ENCODE measurements at places on chromosomes 13 and 19.

- no peaks in the 10 kb centered on the region for H3K27me3 ChIP-seq
- no peak for DNase-seq
- H3K36me3 ChIP-seq = peaks cover 2% of the 10 kb centered on the region
- H3K27ac ChIP-seq = no peak overlapping the region
These were observed 3.6 kb downstream of the GTPBP3 start for GRCh38 chr19:17340871-17341357.

DNA sequence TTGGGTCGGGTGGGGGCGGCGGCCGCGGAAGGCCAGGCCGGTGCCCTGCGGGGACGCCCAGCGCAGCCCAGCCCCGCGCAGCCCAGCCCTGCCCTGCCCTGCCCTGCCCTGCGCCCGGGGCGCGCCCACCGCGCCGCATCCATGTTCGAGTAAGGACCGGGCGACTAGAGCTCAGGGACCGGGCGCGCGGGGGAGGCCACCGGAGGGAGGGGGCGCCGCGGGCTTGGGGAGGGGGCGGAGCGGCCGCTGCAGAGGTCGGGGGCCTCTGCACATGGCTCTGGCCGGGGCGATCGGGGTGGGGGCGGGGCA is 169 bp downstream of the GRAMD1A start:
- H3K27me3 ChIP-seq = no peaks in the 10 kb centered on the region
- H3K36me3 ChIP-seq = peaks cover 16% of the 10 kb centered on the region
- DNase-seq = no peak
- no peak overlapping the region for H3K4me3 ChIP-seq

DNA sequence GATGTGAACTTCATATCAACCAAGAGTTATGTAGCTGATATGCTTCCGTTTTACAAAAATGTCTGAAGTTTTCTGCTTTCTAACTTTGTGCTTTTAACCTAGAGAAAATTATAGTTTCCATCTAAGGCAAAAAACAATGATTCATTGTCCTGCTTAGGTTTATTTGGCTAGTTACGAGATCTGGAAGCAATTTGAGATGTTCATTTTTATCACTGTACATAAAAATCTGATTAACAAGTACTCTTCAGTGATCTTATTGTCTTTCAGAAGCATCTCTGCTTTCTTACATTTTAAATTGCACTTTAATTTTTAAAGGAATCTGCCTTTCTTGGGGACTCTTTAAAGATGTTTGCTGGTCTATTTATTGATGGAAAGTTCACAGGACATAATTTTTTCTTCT is 188.1 kb downstream of the RFC3 start:
- no peaks in the 10 kb centered on the region for H3K36me3 ChIP-seq
- no peaks in the 10 kb centered on the region for H3K4me1 ChIP-seq
- no peak overlapping the region for H3K4me3 ChIP-seq
- DNase-seq = no peak
- H3K27ac ChIP-seq = no peak overlapping the region

GRCh38 chr13:39616087-39616694 is 13.2 kb upstream of the LHFPL6 start:
- no peaks in the 10 kb centered on the region for H3K36me3 ChIP-seq
- DNase-seq = peak; percentile 17
- peaks cover 13% of the 10 kb centered on the region for H3K27me3 ChIP-seq
- no peak overlapping the region for H3K27ac ChIP-seq
- no peaks in the 10 kb centered on the region for H3K4me1 ChIP-seq

GRCh38 chr19:11675569-11675968 is 63.2 kb downstream of the ZNF823 start:
- peaks cover 2% of the 10 kb centered on the region for H3K27me3 ChIP-seq
- no peak for DNase-seq
- H3K36me3 ChIP-seq = peaks cover 3% of the 10 kb centered on the region
- no peak overlapping the region for H3K27ac ChIP-seq

- no peak overlapping the region for H3K27ac ChIP-seq
- no peak overlapping the region for H3K4me3 ChIP-seq
- no peak for DNase-seq
- H3K27me3 ChIP-seq = peaks cover 6% of the 10 kb centered on the region
These were observed 20.4 kb downstream of the MISP start for GRCh38 chr19:771332-771785.

DNA sequence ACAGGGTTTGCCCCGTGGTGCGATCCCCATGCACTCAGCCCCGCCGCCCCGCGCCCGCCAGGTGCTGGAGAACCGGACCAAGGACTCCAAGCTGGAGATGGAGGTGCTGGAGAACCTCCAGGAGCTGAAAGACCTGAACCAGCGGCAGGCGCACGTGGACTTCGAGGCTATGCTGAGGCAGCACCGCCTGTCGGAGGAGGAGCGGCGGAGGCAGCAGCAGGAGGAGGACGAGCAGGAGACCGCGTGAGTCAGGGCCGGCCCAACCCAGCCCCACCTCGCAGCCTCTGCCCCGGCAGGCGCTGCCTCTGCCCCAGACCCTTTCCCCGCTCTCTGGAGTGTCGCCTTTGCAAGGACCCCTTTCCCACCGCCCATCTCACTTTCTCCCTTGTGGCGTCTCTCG is 11.3 kb downstream of the YJU2 start:
- no peaks in the 10 kb centered on the region for H3K4me1 ChIP-seq
- no peaks in the 10 kb centered on the region for H3K27me3 ChIP-seq

- H3K27me3 ChIP-seq = peaks cover 5% of the 10 kb centered on the region
- no peak overlapping the region for H3K27ac ChIP-seq
- no peaks in the 10 kb centered on the region for H3K4me1 ChIP-seq
- DNase-seq = no peak
- H3K4me3 ChIP-seq = no peak overlapping the region
These were observed 108.4 kb upstream of the CLDN10 start for GRCh38 chr13:95444006-95444730.

- H3K27ac ChIP-seq = peak overlapping the region; percentile 81
- DNase-seq = peak; percentile 84
- peaks cover 22% of the 10 kb centered on the region for H3K4me1 ChIP-seq
- H3K27me3 ChIP-seq = peaks cover 29% of the 10 kb centered on the region
- H3K36me3 ChIP-seq = no peaks in the 10 kb centered on the region
- peak overlapping the region; percentile 90 for H3K4me3 ChIP-seq
These were observed 12.1 kb upstream of the PSMD8 start for GRCh38 chr19:38362076-38362945.

- no peak overlapping the region for H3K27ac ChIP-seq
- H3K36me3 ChIP-seq = peaks cover 11% of the 10 kb centered on the region
- no peaks in the 10 kb centered on the region for H3K27me3 ChIP-seq
- no peak for DNase-seq
These were observed 68.4 kb downstream of the DIAPH3 start for GRCh38 chr13:60095300-60095699.

DNA sequence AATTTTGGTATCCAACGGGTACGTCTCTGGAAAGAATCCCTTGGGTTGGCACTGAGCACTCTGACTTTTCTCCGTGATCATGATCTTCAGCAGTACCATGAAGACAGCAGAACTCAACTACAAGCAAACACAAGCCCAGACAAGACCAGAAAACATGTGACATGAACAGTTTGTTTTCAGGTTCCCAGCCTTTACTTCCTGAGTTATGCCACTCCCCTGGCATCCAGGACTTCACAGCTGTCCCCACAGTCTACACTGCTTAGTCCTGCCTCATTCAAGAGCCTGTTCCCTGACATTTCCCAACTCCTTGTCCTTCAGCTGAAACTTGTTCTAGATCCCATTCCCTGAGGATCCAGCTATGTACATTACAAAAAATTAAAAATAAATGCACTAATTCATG is 4.9 kb upstream of the N4BP2L1 start:
- H3K36me3 ChIP-seq = peaks cover 12% of the 10 kb centered on the region
- DNase-seq = no peak
- H3K4me1 ChIP-seq = peaks cover 23% of the 10 kb centered on the region
- no peaks in the 10 kb centered on the region for H3K27me3 ChIP-seq
- no peak overlapping the region for H3K27ac ChIP-seq
- H3K4me3 ChIP-seq = no peak overlapping the region

All from activated T-helper 1 cell treated with anti-CD3 and anti-CD28 coated beads, Interleukin-12 subunit alpha, Interleukin-12 subunit beta, Interleukin-2, Interleukin-4 antibody, amounts not matched to agents 30 ng/mL and 10 ng/mL and 1 ng/mL, durations not matched to agents 14 hours and 24 hours and 36 hours (primary cell).